ENCODE measurements at places on chromosomes 7 and 10.
A peak's percentile ranks its signal among the peaks of the same experiment; 100 is the strongest.

DNA sequence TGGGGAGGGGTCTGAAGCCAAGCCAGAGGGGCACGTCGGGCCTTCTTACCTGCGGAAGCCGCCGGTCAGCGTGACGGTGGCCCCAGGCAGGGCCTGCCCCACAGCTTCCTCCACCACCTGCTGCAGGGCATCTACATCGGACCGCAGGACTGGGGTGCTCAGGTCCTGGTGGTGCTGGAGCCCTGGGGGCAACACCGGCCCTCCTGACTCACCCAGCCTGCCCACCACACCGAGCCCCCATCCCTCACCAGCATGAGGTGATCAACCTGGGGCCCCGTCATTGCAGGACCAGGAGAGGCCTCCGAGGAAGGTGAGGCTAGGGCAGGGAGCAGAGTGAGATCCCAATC lies 8.0 kb downstream of the POLM start:
- DNase-seq: no peak

DNA sequence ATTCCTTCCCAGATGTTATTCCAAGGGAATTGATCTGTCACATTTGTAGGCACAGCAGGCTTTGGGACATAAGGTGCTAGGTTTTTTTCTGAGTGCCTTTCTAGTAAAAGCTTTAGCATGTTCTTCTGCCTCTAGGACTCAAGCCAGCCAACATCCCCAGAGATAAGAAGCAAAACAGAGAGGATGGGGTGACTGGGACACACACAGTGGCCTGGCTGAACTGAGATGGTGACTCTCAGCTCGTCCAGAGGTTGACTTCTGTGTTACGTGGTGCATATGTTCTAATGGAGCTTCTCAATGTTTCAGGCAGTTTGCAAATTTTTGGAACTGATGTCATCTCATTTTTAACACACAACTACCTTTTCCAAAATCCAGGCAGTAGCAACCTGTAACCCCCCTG lies 188.1 kb upstream of the CELF2 start:
- no peak for DNase-seq

GRCh38 chr10:129912166-129912917 lies 51.7 kb downstream of the EBF3 start:
- no peak for DNase-seq

DNA sequence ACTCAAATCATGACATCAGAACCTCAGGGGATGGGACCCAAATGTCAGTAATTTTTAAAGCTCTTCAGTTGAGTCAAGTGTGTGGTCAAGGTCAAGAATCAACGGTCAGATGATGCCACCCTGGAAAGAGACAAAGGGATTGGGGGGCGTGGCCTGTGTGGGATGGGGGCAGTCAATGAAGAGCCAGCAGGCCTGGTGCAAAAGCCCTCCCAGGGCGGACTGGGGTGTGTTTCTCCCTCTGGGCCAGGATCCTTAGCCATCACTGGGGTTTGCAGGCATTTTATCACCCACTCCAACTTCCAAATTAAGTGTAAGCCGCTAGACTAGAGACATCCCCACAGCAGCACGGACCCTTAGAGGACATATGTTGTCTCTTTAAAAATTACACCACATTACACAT lies 204.7 kb downstream of the USP6NL start:
- DNase-seq: no peak

DNA sequence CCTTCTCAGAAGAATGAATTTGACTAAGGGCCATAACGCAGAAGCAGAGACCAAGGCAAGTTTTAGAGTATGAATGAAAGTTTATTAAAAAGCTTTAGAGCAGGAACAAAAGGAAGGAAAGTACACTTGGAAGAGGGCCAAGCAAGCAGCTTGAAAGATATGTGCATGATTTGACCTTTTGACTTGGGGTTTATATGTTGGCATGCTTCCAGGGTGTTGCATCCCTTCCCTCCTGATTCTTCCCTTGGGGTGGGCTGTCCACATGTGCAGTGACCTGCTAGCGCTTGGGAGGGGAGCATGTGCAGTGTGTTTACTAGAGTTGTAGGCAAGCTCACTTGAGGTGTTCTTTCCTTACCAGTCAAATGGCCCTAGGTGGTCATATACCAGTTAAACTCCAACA lies 37.9 kb upstream of the LRRN3 start:
- no peak for DNase-seq

DNA sequence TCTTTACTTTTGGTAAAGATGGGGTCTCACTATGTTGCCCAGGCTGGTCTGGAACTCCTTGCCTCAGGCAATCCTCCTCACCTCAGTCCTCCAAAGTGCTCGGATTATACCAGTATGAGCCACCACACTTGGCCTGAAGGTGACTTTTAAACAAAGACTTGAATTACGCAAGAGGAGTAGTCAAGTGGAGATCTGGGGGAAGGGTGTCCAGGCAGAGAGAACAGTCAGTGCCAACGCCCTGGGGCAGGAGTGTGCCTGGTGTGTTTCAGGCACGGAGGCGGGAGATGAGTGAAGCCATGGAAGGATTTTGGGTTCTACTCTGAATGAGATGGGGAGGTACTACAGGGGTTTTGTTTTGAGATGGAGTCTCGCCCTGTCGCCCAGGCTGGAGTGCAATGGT lies 82.6 kb upstream of the NPTX2 start:
- no peak for DNase-seq

- no peak for DNase-seq
Measured at GRCh38 chr7:157654350-157654749, 317.5 kb downstream of the DNAJB6 start.

DNA sequence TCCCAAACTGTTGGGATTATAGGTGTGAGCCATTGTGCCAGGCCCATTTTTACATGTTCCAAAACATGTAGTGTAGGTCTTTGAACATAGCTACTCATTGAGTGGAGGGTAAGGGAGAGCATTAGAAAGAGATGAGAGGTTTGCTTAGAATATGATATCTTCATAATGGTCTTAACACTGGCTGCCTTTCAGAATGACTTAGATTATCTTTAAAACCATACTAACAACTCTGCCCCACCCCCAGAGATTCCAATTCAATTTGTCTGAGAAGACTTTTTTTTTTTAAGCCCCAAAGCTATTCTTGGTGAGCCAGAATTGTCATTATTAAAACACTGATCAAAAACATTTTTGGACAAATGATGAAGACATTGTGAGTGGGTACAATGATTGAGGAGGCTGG lies 168.9 kb downstream of the PHTF2 start:
- no peak for DNase-seq

DNA sequence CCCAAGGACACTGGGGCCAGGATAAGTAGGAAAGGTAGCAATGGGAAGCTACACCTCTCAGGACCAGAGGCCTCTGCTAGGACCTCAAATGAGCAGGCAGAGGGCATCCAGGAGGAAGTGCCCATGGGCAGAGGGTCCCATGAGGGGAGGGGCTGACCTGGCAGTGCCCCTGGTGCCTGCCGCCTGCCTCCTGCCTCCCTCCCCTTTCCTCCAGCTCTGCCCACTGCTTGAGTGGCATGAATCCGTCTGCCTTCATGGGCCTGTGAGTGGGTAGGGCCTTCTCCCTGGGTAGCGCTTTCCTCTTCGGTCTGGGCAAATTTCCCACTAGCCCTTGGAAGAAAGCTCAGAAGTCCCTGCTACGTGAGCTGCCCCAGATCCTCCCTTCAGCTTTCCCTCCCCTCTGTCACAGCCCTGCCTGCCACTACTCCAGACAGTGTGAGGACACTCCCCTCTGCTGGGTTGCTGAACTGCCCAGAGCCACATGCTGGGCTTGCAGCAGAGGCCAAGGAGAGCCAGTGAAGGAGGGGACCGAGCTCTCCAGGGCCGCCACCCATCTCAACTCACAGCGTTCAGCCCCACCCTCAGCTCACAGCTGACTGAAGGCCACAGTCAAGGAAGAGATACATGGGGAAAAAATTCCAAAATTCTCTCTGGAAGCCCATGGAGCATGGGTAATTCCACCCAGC lies 141.4 kb downstream of the ARHGAP22 start:
- DNase-seq: no peak

DNA sequence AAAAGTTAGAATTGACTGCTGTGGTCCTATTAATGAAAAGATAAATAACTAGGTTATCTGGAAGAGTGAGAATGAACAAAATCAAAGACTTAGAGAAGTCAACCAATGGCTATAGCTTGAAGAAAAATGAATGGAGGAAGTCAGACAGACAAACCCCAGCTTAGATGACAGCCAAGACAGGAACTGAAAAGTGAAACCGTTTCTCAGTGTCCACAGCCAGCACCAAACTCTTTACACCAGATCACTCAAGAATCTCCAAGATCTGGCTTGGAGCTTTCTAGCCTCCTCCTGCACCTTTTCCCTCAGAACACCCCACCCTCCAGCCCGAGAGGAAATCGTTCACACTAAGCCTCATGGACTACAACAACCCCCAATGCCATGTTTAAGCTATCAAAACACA lies 167.0 kb downstream of the SFMBT2 start:
- no peak for DNase-seq

DNA sequence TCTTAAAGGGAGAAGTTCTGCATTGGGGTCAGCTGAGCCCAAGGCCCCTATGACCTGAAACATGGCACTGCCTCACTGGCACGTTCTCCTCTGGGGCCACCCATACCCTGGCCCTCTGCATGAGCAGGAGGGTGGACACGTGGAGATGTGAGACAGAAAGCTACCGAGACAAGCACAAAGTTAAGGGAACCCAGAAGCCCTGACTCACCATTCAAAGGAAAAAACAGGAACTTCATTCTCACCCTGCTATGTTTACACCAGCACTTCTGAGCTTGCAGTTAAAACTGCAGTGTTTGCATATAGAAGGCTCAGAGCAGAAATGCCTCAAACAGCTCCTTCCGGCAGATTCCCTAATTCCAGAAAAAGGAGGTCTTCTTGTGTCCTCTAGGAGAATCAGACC lies 41.7 kb downstream of the DENND11 start:
- DNase-seq: no peak

DNA sequence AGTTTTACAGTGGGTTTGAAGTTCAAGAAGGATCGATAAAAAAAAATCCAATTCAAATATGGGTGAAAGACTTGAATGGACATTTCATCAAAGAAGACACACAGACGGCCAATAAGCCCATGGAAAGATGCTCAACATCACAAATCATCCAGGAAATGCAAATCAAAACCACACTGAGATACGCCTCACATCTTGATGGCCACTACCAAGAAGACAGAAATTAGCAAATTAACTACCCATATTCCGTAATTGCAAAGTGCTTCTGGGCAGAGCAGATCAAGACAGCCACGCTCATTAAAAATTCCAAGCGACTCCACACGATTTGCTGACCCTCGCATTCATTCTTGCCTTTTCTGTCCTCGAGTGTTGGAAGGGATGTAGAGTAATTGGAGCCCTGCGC lies 34.1 kb upstream of the PPP2R2D start:
- no peak for DNase-seq

GRCh38 chr7:75989500-75990388 lies 4.7 kb downstream of the TMEM120A start:
- no peak for DNase-seq

DNA sequence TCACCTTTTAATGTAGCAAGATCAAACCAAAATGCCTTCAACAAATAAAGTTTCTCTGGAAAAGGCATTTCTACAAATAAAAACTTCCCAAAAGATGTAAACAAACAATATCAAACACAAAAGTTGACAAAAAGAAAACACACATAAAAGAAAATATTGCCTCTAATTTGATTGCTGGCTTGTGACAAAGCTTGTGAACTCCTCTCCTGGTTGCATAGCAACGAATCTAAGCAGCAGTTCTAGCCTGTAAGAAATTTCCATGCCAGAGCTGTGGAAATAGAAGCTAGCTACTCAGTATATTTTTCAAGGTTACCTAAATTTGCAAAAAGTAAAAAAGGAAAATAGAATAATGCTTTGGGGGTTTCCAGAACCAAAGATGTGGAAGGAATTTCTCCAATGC lies 173.9 kb upstream of the CDK1 start:
- no peak for DNase-seq

GRCh38 chr7:47102331-47102841 lies 479.5 kb downstream of the TNS3 start:
- no peak for DNase-seq

DNA sequence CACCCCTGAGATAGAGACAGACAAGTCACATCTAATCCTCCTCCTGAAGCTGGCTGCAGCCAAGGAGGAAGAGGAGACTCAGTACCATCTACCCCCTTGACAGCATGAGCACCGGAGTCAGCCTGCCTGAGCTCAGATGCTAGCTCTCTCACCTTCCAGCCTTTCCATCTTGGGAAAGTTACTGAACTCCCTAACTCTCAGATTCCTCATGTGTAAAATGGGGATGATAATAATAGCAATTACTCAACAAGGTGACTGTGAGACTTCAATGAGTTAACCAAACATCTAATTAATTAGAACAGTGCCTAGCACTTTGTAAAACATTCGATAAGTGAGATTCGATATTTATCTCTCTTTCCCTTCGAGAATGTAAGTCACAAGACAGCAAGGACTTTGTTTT lies 6.4 kb downstream of the KDM7A start:
- DNase-seq: no peak

DNA sequence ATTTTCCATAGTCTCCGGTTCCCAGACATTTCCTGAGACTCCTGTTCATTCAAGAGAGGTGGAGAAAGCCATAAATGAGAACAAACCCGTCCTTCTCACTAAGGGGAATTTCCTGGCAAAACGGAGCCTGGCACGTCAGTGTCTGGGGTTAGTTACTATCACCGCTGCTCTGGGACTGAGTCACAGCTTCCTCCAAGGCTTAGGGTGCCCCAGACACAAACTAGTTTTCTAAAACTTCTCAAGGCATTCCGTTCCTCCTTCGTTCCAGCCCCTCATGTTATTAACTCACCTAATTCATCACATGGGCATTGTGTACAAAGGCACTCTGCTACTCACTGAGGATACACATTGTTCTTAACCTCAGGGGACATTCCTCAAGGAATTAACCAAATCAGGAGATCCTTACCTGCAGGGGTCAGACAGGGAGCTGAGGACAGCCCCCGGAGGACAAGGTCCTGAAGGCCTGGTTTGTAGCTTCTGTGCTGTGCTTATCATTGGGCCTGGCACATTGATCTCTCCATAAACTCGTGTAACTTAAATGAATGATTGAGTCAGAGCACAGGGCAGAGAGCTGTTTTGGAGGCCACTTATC lies 103.0 kb upstream of the KLF6 start:
- peak; percentile 94 for DNase-seq

- no peak for DNase-seq
Measured at GRCh38 chr7:42024537-42024936, 212.5 kb downstream of the GLI3 start.

DNA sequence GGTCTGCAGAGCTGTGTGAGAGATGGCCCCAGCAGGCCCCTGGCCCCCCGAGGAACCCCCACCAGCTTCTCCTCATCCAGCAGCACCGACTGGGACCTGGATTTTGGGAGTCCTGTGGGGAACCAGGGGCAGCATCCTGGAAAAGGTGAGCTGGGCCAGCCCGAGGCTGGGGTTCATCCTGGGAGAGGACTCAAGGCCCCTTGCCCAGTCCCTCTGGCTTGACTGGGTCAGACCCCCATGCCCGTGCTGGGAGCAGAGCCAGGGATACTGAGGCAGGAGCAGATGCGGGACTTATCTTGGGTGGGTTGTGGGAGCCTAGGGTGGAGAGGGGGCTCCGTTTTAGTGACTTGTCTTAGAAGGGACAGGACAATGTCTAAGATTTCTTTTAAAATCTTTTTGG lies 47.5 kb downstream of the ZNF467 start:
- DNase-seq: no peak

- peak; percentile 80 for DNase-seq
Measured at GRCh38 chr10:61662794-61663259, at the start of gene CABCOCO1. Gene CABCOCO1 (plus strand): TSS chr10:61662929. CDS start chr10:61662973, 44 bp downstream.

- DNase-seq: no peak
Measured at GRCh38 chr10:48455055-48455391, 148.5 kb downstream of the MAPK8 start.
